ENCODE measurements at places on chromosomes 1 and 21. TPM values are rescaled to one million over a fixed set of nuclear protein-coding genes. Genes with fewer than 3 reads are reported as not detected.

MARK1 gene
- 5.1 TPM for total RNA-seq

RAB25 gene
- 0.47 TPM for total RNA-seq

DNA sequence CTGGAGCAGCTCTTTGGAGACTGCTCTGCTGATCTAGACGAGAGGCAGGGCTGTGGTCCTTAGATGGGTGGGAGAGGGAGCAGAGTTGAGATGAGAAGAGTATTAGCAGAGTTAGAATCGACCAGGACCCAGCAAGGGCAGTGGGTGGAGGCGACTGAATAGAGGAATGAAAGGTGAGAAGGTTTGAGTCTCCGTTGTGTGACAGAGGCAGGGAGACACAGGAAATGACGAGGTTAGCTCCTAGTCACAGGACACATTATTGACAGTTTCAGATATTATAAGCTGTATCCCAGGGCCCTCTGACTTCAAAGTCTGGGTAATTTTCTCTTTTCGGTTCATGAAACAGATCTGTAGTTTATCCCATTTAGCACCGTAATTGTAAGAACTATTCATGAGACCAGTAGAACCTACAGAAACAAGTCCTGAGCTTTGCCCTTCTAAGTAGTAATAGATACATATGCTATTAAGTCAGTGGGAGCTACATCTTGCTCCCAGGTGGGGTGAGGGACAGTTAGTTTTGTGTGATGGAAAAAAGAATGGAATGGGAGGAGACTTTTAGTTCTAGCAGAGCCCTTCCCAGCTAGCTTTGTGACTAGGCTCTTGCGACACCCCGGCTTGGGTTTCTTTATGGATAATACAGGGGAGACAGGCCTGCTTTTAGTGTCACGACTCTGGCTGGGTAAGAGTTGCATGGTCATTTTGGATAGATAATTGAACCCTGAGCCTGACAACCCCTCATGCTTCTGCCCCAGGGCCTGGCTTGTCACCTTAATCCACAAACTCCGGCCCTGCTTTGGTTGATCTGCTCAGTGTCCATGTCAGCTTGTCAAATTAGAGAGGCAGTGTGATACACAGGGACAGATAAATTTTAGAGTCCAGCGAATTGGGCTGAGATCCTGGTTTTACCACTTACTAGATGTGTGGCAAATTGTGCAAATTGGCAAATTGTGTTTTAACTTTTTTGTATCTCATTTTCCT is 70.2 kb downstream of the UCK2 start:
- DNase-seq: no peak
- H3K27ac ChIP-seq: no peak overlapping the region
- H3K27me3 ChIP-seq: no peaks in the 10 kb centered on the region
- H3K36me3 ChIP-seq: peaks cover 22% of the 10 kb centered on the region
- H3K4me3 ChIP-seq: no peak overlapping the region

OR10Z1 gene
- total RNA-seq: not detected

CNIH3 gene
- total RNA-seq: 3.8 TPM

OR2L5 gene
- not detected for total RNA-seq

- no peak overlapping the region for H3K4me3 ChIP-seq
- no peak overlapping the region for H3K27ac ChIP-seq
- peak; percentile 30 for DNase-seq
Measured at GRCh38 chr1:171817511-171818265, 23.6 kb upstream of the DNM3 start.

Measured in A673 (cell line).